ENCODE measurements at places on chromosomes 7 and 10.
A peak's percentile ranks its signal among the peaks of the same experiment; 100 is the strongest.

DNA sequence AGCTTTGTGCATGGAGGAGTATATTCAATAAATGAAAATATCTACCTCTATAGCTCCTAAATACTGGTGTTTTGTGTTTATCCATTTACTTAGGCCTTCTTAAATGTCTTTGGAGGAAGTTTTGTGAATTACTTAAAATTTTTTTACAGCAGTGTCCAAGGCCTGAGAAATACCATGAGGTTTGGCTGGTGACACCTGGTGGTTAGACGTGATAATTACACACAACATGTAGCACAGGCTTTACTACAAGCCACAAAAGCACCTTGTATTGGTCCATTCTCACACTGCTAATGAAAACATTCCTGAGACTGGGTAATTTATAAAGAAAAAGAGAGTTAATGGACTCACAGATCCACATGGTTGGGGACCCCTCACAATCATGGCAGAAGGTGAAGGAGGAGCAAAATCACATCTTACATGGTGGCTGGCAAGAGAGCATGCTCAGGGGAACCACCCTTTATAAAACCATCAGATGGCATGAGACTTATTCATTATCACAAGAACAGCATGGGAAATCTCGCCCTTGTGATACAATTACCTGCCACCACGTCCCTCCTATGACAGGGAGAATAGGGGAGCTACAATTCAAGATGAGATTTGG, 20.6 kb downstream of the HYAL4 start:
- DNase-seq, result peak; percentile 50

DNA sequence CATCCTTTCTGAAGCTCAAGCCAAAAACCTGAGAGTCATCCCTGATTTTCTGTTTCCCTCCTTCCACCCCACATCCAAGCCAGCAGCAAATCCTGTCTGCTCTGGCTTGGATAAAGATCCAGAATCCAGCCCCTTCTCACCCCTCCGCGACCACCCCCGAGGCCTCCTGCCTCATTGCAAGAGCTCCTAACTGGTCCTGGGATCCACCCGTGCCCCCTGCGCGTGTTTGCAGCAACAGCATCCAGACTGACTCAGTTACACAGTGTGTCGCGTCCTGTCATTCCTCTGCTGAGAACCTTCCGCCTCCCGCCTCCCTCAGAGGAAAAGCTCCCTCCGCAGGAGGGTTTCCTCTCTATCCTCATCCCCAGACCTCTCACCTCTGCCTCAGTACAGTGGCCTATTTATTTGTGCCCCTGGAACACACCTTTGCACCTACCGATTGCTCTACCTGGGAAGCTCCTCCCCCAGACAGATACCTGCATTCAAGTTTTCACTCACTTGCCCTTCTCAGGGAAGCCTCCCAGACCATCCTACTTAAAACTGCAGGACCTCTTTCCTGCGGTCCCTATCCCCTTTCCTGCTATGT, 21.6 kb upstream of the GRID1 start:
- no peak for DNase-seq

DNA sequence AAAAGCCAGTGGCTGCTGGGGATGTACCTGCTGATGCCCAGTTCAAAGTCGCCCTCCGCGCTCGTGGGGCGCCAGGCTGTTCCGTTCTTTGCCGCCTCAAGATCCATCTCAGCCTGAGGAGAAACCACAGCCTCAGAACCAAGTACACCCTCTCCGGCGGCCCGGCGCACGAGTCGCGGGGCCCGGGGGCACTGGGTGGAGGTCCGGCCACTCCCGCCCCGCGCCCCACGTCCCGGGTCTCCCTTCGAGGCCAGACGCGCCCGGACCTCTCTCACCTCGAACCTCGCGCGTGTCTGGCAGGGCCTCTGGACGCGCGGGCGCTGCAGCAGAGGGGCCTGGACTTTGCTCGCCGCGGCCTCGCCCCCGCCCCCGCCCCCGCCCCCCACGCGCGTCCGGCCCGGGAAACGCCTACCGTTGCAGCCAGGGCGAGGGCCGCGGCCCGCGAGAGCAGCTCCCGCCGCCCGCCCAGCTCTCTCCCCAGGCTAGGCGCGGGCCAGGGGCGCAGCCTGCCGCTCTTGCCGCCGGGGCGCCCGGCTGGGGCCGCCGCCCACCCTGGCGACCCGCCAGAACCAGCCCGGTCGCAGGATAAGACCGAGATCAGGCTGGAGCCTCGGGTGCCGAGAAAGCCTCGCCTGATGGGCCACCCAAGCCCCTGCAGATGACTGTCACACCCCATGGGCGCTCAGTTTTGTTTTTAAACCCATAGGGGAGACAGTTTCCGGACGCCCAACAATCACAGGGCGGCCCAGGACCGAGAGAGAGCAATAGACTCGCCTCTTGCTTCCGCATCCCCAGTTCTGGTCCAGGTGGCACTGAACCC, at the start of gene ABCB4:
Gene ABCB4 (minus strand): TSS at position 322 of the 820 bp plus-strand sequence. CDS start 215 bp downstream, at position 107.
- DNase-seq, result no peak

DNA sequence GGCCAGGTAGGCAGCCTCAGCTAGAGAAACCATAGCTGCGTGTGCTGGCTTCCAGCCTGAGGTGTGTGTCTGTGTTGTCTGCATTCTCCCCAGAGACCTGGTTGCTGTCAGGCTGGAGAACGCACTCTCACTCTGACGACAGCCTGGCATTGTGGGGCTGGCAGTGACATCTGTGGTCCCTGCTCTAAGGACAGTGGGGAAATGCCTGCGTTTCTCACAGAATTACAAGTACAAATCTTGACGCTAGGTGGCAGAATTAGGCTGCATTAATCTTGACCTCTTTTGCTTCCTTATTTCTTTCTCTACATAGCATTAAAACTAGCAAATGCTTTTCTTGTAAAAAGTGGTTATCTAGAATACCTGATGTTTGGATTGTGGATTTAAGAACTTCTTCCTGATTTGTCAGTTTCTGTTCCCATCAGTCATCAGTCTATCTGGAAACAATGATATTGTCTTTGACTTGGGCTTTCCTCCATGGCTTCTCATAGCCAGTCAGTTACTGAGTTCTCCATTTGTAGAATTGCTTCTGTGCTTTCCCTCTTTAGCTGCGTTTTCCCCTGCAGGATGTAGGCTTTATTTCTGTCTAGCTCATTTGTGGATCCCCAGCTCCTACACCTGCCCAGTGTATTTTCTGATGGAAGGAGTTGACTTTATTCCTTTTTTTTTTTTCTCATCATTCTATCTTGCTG, 86.0 kb downstream of the FANK1 start:
- DNase-seq, result peak; percentile 84

DNA sequence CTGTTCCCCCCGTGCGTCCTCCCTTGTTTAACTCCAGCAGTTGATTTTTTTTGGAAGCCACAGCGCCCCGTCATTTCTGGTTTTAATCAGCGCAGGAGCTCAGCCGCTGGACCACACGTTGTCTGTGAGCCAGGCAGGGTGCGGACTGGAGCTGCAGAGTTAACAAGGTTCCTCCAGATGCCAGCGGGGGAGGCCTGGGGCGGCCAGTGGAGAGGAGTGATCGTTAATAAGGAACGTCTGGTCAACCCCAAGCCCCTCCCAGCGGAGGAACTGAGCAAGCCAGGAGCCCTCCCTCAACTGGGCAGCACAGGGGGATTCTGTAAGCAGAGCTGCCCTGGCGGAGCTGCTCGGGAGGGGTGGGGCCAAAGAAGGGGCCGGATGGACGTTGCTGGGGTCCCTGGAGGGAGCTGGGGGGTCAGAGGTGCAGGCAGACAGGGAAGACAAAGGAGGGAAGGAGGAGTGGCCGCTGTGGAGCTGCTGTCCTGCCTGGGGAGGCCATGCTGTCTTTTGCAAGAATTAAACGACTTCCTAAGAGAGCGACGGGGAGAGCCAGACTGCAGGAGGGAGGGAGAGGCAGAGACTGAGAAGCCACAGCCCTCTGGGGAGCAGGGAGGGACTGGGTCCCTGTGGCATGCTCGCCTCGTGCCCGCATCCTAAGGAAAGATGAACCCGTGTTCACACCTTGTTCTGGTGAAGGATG, 537.1 kb upstream of the FOXK1 start:
- DNase-seq, result no peak

DNA sequence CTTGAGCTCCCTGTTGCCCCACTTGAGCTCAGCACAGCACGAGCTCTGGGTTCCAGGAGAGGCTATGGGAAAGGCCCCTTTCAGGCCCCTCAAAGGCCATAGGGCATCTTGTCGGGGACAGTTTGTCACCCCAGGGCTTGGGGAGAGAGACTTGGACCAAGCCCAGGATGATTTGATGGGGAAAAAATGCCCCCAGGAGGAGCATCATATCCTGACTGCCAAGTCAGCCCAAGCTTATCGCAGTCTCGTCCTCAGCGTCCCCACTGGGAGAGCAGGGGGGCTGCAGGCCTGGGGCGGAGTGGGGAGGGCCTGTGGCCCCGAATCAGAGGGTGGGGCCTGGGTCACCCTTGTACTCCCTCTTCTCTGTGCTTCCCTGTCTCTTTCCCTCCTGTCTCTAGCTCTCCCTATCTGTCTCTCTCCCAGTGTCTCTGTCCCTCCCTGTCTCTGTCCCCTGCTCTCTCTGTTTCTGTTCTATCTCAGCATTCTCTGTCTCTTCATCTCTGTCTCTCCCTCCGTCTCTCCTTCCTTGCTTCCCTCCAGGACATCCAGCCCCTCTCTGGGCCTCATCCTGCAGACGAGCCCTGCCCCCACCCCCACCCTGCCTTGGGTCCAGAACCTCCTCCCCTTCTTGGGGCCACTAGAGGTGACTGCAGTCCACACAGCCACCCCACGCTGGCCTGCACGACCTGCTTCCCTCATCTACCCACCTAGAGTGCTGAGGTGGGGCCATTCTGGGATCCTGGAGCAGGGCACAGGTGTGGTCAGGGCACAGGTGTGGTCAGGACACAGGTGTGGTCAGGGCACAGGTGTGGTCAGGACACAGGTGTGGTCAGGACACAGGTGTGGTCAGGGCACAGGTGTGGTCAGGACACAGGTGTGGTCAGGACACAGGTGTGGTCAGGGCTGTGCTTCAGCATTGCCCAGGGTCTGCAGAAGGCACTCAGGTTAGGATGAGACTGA, 17.3 kb upstream of the GRIFIN start:
- DNase-seq, result no peak

DNA sequence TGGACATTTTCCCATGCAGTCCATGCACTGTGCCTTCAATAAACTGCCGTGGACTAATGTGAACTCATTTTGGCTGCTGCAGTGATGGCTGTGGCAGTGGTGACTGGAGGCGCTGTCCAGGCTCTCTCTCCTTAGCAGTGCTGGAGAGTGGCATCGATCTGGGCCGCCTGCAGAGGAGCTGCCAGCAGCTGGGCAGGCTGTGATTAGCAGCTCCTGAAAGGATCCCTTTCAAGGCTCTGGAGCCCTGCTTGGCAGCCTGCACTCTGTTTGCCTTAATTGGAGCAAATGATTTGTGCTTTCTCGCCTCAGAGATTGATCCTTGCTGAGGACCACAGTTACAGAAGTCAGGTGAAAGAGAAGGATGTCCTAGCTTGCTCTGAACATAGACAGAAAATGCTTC, 130.1 kb upstream of the VWC2 start:
- DNase-seq, result no peak

All from kidney glomerular epithelial cell (primary cell).